ENCODE measurements at places on chromosomes 6 and 20. TPM values are rescaled to one million over a fixed set of nuclear protein-coding genes. Genes with fewer than 3 reads are reported as not detected.

The CLPSL2 gene
- 0.99 TPM for total RNA-seq

The FAM209B gene
- 0.40 TPM for total RNA-seq

The CGA gene
- 0.24 TPM for total RNA-seq

The MYLK2 gene
- 0.65 TPM for total RNA-seq

The DEFB125 gene
- not detected for total RNA-seq

The ACOT8 gene
- total RNA-seq, result 16.3 TPM

The IRF4 gene
- 0.25 TPM for total RNA-seq

The HTR1B gene
- 0.18 TPM for total RNA-seq

The RBM39 gene
- total RNA-seq, result 198 TPM

The ZCCHC3 gene
- total RNA-seq, result 21.2 TPM

The HLA-DQA1 gene
- total RNA-seq, result not detected

The RAB44 gene
- total RNA-seq, result 0.05 TPM

Data from A549 treated with Hydrocortisone at 1 μM for 4 hours (cell line).